ENCODE measurements at places on chromosomes 2 and 18. TPM values are rescaled to one million over a fixed set of nuclear protein-coding genes. Genes with fewer than 3 reads are reported as not detected.

The ICOS gene
- not detected for total RNA-seq

The CYP26B1 gene
- 1.5 TPM for total RNA-seq

The WNT10A gene
- total RNA-seq: not detected

The CXCR1 gene
- total RNA-seq: 0.44 TPM

- no peak for DNase-seq
Observed at GRCh38 chr2:55932843-55933242, 9.3 kb upstream of the EFEMP1 start.

DNA sequence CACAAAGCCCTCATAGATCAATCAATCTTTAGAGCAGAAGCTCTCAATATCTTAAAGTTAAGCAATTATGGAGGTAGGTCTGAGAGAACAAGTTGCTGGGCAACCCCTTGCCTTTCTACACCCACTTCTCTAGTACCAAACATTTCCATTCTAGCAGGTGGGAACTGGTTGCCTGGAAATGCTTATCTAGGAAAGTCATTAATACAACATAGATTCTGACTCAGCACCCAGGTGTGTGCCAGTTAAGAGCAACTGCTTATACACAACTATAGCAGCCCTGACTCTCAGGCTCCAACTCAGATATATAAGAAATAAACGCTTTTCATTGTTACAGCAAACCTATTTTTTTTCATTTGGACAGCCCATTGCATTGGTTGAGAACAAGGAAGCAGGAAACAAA lies 237.7 kb downstream of the IRS1 start:
- no peak for DNase-seq

GRCh38 chr2:165016772-165017411 lies 61.6 kb upstream of the SLC38A11 start:
- DNase-seq: no peak

- no peak for DNase-seq
Observed at GRCh38 chr2:204370172-204370718, 175.0 kb upstream of the PARD3B start.

The PFN4 gene
- total RNA-seq: 0.74 TPM

DNA sequence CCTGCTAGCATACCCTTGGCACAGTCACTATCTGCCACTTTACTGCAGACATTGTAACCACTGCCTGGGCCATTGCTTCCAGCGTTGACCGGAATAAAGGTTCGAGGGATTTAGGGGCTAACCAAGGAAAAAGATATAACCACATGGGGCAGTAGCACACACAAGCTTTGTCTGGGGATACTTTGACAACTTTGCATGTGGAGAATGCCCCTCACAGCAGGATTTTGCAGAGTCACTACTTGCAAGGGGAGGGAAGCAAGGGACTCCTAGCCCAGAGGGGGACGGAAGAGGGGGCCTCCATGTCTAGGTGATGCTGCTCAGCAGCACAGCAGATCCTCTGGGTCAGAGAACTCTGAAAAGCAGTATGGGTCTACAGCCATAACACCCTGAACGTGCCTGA lies 138.7 kb downstream of the SPP2 start:
- DNase-seq: no peak

- DNase-seq: no peak
Observed at GRCh38 chr2:152319822-152320570, 15.0 kb upstream of the FMNL2 start.

The CPS1 gene
- total RNA-seq: 4.9 TPM

DNA sequence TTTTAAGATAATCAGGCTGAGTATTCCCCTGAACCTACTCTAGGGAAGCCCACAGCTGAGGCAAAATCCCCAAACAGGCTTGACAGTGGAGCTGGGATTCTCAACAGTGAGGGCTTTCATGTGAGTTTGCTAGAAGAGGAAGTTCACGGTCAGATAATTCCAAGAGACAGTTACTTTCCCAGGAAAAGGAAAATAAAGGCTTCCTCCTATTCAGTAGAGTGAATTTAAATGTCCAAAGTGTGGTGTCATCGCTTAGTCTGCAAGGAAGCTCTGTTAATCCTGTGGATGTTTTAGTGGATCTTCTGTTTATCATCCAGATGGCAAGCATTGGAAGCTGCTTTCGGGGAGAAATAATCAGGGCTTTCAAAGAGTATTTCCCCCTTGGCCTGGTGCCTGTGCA lies 119.8 kb downstream of the RPIA start:
- no peak for DNase-seq

The PARD6G gene
- 2.0 TPM for total RNA-seq

DNA sequence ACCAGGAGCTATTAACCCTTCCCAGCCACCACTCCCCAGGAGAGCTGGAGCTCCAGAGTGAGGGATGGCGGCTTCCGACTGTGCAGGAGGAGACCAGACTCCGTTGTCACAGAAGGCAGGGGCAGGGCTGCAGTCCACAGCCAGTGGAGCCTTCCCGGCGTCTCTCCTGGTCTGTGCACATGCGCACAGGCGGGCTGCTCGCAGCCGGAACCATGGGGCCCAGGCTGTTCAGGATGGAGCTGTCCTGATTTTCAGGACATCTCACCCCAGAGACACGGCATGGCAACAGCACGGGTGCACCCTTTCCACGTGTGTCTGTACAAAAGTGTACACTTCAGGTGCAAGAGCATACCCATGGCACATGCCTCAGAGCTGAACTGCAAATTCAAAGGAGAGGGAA lies 28.9 kb downstream of the EIPR1 start:
- DNase-seq: no peak

The THADA gene
- 15.4 TPM for total RNA-seq

The MTA3 gene
- 18.1 TPM for total RNA-seq

DNA sequence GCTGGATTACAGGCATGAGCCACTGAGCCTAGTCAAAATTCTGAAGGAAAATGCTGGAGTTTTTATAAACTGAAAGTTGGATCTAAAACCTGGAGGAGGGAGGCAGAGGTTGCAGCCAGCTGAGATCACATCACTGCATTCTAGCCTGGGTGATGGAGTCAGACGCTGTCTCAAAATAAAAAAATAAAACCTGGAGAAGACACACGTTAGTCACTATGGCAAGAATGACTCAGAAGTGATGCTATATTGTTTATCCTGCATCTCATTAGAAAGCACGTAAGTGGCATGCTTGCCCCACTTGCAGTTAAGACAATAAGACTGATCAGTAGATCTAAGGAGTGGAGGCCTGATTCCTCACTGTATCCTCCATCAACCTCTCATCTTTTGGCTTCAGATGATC lies 106.6 kb upstream of the STON1 start:
- no peak for DNase-seq

The SALL3 gene
- 0.36 TPM for total RNA-seq

GRCh38 chr18:75527848-75528685 lies 100.6 kb upstream of the SMIM21 start:
- DNase-seq: no peak

DNA sequence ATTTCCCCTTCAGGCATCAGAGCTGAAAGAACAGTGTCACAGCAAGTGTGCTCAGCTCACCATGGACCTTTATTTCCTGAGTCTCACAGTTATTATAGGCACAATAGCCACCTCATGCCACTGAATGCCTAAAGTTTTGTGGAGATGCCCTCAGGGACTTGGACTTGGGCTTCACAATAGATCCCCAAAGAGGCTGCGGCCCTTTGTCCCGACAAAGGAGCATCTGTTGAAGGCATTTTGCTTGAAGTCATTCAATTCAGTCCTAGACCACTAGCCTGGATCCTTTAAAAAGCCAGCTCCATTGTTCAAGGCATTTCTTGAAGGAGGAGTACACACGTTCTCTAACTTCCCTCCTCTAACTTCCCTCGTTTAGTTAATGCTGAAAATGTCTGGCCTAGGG lies 125.4 kb downstream of the DCC start:
- no peak for DNase-seq

- DNase-seq: no peak
Observed at GRCh38 chr18:50494569-50494968, 65.3 kb upstream of the MAPK4 start.

The PROC gene
- total RNA-seq: not detected

Data from left ventricle myocardium inferior (tissue), 1 donor.